Camera-type eye (tissue), 1 donor: ENCODE measurements at places on chromosomes 3 and 15. TPM values are rescaled to one million over a fixed set of nuclear protein-coding genes. Genes with fewer than 3 reads are reported as not detected.

CCNL1 gene
- 264 TPM for total RNA-seq

CPB1 gene
- 6.6 TPM for total RNA-seq

CATSPER2 gene
- 5.7 TPM for total RNA-seq

A4GNT gene
- 0.33 TPM for total RNA-seq

ROBO2 gene
- total RNA-seq, result 132 TPM

C3orf85 gene
- total RNA-seq, result not detected

ETV5 gene
- 42.2 TPM for total RNA-seq

CCR5 gene
- 0.11 TPM for total RNA-seq

C15orf39 gene
- 9.6 TPM for total RNA-seq

KCNMB3 gene
- total RNA-seq, result 4.9 TPM

LIPH gene
- 3.3 TPM for total RNA-seq

SERPINI2 gene
- total RNA-seq, result not detected

SUSD5 gene
- total RNA-seq, result 3.9 TPM

SNX22 gene
- 1.1 TPM for total RNA-seq

TRPM1 gene
- total RNA-seq, result 52.6 TPM

ADGRG7 gene
- total RNA-seq, result 0.22 TPM

NXPE3 gene
- 15.0 TPM for total RNA-seq

CNOT10 gene
- 40.3 TPM for total RNA-seq

CHST13 gene
- total RNA-seq, result 0.38 TPM

CPNE9 gene
- total RNA-seq, result 3.8 TPM

SCAMP5 gene
- 34.9 TPM for total RNA-seq

ACTL6A gene
- 88.4 TPM for total RNA-seq

UROC1 gene
- 0.11 TPM for total RNA-seq

PPP2R3A gene
- 25.5 TPM for total RNA-seq

IFT57 gene
- total RNA-seq, result 87.9 TPM

SLC6A1 gene
- total RNA-seq, result 23.7 TPM

C3orf49 gene
- not detected for total RNA-seq

TM6SF1 gene
- total RNA-seq, result 3.4 TPM

CACNA1D gene
- 25.9 TPM for total RNA-seq

PRR23B gene
- not detected for total RNA-seq

LSAMP gene
- 52.5 TPM for total RNA-seq

HHATL gene
- 9.6 TPM for total RNA-seq

SLCO3A1 gene
- total RNA-seq, result 7.6 TPM

ITGB5 gene
- total RNA-seq, result 79.6 TPM

CLDN1 gene
- 9.4 TPM for total RNA-seq

GCHFR gene
- 8.7 TPM for total RNA-seq

SNX33 gene
- total RNA-seq, result 12.7 TPM

SLITRK3 gene
- 2.4 TPM for total RNA-seq

TRH gene
- total RNA-seq, result 14.0 TPM

CHRNB4 gene
- total RNA-seq, result 28.1 TPM

CSPG4 gene
- total RNA-seq, result 25.8 TPM

TFDP2 gene
- total RNA-seq, result 91.5 TPM

GATA2 gene
- total RNA-seq, result 3.1 TPM
